ENCODE measurements at places on chromosomes 3 and 15.
A peak's percentile ranks its signal among the peaks of the same experiment; 100 is the strongest.

GRCh38 chr15:33007303-33007855 lies 187.1 kb downstream of the FMN1 start:
- DNase-seq = peak; percentile 24

- DNase-seq = no peak
Observed at GRCh38 chr15:75840659-75841058, 2.6 kb upstream of the UBE2Q2 start.

DNA sequence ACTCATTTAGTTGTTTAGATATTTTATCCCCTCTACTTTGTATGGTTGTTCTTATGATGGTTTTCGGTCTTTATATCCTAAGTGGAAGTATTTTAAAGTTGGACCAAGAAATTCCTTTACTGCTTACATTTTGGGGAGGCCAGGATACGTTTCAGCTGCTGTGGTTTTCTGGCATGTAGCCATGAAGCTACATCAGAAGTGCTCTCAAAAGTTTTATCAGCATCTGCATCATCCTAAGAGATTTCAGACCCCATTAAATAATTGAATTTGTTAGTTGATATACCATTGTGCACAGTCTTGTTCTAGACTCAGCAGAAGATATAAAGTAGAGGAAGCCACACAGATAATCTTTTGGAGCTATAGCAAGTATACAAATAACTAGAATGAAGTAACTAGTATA lies 50.1 kb upstream of the SKOR1 start:
- no peak for DNase-seq

DNA sequence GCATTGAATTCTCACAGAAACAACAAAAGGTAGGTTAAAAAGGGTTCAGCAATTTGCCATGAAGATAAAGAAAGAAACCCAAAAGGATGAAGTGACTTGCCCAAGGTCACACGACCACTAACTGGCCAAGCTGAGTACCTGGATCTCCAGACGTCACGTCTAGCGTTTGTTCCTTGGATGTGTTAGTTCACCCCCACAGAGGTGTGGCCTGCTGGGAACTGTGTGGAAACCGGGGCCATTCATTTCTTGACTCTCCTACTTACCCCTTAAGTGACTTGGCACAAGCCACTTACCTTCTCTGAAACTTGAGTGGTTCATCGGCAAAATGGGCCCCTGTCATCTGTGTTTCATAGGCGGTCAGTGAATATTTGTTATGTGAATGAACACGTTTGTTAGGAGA lies 244.3 kb upstream of the SLCO3A1 start:
- no peak for DNase-seq

- DNase-seq = no peak
Observed at GRCh38 chr3:151891721-151892120, 18.3 kb downstream of the SUCNR1 start.

DNA sequence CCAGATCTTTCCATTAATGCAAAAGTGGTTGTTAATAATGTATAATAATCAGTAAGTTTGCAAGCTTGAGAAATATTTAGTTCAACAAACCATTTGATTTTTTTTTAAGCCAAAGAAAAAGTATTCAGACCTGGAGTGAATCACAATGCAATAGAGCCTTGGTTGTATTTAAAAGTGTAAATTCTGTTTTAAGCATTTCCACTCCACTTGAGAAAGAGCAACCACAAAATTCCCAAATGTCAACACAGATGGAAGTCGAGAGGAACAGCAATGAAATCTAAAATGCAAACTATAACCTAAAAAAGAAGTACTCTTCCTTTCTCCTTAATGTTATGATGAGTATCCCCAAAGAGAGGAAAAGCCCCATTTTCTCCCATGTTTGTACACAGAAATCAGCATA lies 20.2 kb downstream of the GBE1 start:
- no peak for DNase-seq

GRCh38 chr3:13479332-13479581 lies 849 bp upstream of the HDAC11 start:
- DNase-seq = no peak

DNA sequence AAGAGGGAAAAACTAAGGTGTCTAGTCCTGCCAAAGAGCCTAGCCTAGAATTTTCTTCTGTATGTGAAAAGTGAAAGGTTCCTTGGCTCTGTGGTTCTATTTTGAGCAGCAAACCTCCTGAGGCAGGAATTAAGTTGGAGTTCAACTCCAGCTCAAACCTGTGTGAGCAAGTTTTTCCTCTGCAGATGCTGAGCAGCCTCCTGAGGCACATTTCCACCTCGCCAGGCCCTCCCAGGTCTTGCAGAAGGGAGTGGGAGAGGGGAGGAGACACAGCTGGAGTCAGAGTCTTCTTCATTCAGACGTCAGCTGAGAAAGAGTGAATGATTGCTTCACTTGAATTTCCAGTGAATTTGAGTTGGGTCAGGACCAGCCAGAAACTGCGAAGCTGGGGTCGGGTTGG lies 69.5 kb upstream of the ETV5 start:
- DNase-seq = no peak

DNA sequence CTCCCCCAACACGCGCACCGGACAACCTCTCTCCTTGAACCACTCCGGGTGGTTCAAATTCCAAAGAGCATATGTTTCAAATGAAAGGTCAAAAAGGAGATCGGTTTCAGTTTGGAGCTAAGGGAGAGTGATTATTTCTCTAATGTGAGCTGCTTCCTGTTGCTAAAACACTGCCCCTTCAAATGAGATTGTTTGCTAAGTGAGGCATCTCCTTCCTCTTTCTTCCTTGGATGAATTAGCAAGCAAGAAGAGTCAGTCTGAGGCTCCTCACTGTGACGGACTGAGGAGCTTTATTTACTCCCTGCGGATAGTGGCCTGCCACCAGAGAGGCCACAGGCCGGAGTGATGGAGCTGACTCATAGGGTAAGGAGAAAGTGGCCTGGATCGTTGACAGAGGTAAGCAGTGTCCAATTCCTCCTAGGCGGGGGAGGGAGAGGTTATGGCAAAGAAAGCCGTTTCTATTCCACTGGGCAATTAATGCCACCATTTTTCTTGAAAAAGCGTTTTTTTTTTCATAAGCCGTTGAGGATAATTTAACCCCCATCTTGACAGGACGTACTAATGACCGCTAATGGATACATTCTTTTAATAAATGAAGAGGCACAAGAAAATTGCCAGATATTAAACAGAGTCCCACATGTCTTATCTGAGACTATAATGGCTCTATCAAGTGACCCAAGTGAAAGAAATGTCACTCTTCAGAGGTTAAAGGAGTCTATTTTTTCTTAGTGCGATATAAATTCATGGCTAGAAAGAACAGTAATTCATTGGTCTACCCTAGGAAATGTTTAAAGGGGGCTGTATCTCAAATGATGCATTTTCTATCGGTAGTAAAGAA lies 167.0 kb upstream of the ANKRD28 start:
- DNase-seq = no peak

DNA sequence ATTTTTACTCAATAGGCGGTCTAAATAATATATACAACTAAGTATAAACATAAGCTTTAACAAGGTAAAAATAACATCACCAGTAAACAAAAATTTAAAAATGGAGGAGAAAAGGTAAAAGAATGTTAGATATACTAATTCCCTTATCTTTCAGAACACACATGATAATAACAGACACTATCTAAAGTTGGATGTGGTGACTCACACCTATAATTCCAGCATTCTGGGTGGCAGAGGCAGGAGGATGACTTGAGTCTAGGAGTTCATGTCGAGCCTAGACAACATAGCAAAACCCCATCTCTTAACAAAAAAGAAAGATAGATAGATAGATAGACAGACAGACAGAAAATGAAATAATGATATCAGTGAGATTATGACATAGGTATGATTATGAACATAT lies 85.1 kb downstream of the STAG1 start:
- no peak for DNase-seq

- no peak for DNase-seq
Observed at GRCh38 chr15:81959196-81959595, 86.6 kb downstream of the MEX3B start.

- no peak for DNase-seq
Observed at GRCh38 chr3:120420360-120420759, 30.4 kb downstream of the FSTL1 start.

DNA sequence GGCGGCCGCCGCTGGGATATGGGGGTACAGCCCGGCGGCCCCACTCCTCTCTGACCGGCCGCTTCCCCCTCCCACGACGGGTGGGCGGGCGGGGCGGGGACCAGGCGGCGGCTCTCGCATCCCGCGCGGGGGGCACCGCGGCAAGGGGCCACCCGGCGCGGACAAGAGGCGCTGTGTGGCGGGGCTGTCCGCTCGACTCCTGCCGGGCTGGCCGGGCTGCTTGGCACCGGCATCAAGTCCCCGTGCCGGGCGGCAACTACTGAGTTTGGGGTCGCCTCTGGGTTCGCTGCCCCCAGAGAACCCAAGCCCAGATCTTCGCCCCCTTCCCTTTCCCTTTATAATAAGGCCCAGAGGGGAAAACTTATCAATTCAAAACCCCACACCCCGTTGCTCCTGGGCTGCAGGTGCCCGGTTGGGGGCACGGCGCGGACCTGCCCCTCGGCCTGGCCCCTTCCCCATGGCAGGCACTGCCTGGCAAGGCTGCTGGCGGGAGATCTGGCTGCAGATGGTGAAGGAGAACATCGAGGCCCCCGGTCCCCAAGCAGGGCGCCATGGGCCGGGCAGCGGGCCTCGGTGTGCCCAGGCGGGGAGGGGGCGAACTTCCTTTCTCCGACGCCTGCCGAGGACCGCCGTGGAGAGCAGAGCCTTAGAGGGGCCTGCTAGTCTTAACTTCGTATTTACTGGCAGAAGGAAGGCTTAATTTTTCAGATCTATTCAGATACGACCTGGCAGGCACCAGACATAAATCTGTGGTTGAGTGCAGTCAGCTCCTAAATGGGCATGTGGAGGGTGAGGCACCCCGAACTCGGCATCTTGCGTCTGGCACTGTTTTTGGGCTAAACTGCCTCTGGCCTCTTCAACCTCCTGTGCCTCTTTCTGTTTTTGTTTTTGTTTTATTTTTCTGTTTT lies 911 bp downstream of the APBA2 start:
- DNase-seq = no peak

GRCh38 chr3:155218462-155218861 lies 75.0 kb downstream of the STRIT1 start:
- DNase-seq = no peak

- no peak for DNase-seq
Observed at GRCh38 chr3:31985831-31986230, 4.3 kb downstream of the ZNF860 start.

- DNase-seq = no peak
Observed at GRCh38 chr15:89007989-89008388, 80.3 kb upstream of the ABHD2 start.

DNA sequence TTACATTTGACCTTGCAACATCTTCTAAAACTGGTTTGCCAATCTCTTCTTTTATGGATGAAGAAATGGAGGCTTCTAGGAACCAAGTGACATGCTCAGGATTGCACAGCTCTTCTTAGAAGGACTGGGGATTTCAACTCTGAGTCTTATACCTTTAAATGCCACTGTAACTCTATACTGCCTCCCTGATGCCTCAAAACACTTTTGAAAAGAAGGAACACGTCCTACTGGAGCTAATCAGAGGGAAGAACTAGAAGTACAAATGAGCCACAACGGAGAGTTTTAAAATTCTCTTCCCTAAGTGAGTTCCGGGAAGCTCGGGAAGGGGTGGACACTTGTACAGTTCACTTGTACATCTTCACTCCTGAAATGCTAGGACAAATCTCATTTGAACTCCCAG lies 949 bp upstream of the MITF start:
- no peak for DNase-seq

DNA sequence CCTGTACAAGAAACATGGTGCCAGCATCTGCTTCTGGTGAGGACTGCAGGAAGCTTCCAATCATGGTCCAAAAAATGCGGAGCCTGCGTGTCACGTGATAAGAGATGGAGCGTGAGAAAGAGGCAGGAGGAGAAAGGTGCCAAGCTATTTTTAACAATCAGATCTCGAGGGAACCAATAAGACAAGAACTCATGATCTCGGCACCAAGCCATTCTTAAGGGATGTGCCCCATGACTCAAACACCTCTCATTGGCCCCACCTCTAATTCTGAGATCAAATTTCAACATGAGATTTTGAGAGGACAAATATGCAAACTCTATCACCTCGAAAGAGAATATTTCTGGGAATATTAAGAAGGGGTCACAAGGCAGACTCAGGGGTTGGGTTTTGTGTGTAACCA lies 107.2 kb downstream of the PYDC2 start:
- DNase-seq = no peak

GRCh38 chr3:69032142-69032541 lies 18.7 kb upstream of the EOGT start:
- no peak for DNase-seq

- no peak for DNase-seq
Observed at GRCh38 chr3:158700559-158700958, 28.1 kb upstream of the LXN start.

DNA sequence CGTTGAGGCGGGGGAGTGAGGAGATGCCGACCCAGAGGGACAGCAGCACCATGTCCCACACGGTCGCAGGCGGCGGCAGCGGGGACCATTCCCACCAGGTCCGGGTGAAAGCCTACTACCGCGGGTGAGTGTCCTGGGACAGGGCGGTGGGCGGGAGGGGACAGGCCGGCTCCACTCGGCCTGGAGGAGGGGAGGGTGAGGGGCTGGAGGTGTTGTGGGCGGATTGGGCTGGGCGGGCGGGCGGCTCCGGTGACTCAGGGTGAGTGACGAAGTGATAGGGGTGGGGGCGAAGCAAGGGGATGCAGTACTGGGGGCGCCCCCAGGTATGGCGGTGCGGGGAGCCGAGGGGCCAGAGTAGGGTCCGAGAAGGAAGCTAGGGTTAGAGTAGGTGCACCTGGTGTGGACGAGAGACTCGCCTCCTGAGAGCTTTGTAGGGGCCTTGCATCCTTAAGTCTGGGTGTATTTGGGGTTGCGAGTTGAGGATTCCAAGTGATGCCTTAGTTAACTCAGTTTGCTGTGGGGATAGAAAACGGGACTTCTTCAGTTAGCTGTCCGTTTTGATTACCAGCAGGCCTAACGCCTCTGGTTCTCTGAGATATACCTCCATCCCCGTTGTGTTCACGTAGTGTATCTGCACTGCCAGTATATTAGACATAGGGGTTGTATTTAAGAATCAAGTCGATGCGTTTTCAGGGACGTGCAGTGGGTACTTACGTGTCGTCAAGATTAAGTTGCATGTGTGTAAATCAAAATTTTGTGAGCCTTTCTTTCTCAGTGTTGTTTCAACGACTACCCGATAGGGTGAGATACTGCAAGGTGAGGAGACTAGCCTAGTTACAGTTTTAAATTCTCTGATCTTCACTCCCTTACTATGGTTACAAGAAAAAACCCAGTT lies 670 bp downstream of the PRKCI start:
- no peak for DNase-seq

- DNase-seq = no peak
Observed at GRCh38 chr3:67704322-67704721, 49.9 kb upstream of the SUCLG2 start.

DNA sequence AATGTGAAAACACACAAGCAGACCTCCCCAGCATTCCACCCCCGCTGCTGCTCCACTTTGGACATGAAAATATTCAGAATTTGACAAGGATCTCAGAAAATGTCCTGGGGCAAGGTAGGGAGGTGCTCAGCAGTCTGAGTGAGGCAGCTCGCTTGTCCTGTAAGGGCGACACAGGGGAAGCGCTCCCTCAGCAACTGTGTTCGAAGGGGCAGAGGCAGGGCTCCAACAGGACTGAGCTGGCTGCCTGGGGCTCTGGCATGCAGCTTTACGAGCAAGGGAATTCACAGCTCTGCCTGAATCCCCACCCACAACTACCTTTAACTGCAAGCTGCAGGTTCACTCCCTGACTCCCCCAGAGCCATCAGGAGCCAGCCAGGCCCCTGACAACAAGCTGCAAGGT lies 287.0 kb upstream of the LYSMD4 start:
- no peak for DNase-seq

- no peak for DNase-seq
Observed at GRCh38 chr15:55124616-55125015, 72.1 kb downstream of the RSL24D1 start.

GRCh38 chr15:81504170-81504905 lies 130.3 kb upstream of the TMC3 start:
- DNase-seq = no peak

Measured in GM04503 (cell line).